ENCODE measurements at places on chromosomes 7 and 10.
A peak's percentile ranks its signal among the peaks of the same experiment; 100 is the strongest.

- H3K4me1 ChIP-seq: peaks cover 56% of the 10 kb centered on the region
- peaks cover 18% of the 10 kb centered on the region for H3K36me3 ChIP-seq
- no peaks in the 10 kb centered on the region for H3K27me3 ChIP-seq
- H3K4me3 ChIP-seq: peak overlapping the region; percentile 96
- peak; percentile 25 for DNase-seq
Measured at GRCh38 chr10:45376371-45376801, 2.4 kb downstream of the ALOX5 start.

DNA sequence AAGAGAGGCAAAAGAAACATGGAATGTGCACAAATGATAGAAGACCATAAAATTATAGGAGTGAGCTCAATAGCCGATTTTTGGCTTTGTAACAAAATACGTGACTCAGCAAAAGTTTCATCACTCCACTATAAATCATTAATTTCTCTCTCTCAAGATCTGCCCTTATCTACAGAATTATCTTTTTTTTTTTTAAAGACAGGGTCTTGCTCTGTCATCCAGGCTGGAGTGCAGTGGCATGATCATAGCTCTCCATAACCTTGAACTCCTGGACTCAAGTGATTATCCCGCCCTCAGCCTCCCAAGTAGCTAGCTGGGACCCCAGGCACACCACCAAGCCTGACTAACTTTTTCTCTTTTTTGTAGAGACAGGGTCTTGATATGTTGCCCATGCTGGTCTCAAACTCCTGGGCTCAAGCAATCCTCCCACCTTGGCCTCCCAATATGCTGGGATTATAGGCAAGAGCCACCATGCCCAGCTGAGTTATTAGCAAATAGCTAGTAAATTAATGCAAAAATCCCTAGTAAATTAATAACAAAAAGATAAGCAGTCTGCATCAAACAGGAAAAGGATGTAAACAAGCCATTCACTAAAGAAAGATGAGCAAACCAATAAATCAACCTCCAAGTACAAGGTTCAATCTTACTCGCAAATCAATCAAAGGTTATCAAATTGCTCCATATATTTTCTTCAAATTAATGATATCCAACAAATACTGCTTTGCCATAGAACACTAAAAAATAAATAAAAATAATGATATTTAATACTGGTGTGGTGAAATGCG, 450.7 kb downstream of the PARD3 start:
- H3K27ac ChIP-seq: no peak overlapping the region
- no peaks in the 10 kb centered on the region for H3K4me1 ChIP-seq
- no peaks in the 10 kb centered on the region for H3K27me3 ChIP-seq
- no peaks in the 10 kb centered on the region for H3K36me3 ChIP-seq
- no peak overlapping the region for H3K4me3 ChIP-seq
- no peak for DNase-seq

GRCh38 chr10:28426392-28427159, 106.3 kb upstream of the WAC start:
- H3K27me3 ChIP-seq: peaks cover 7% of the 10 kb centered on the region
- H3K4me1 ChIP-seq: no peaks in the 10 kb centered on the region
- no peak overlapping the region for H3K4me3 ChIP-seq
- no peak overlapping the region for H3K27ac ChIP-seq
- peaks cover 2% of the 10 kb centered on the region for H3K36me3 ChIP-seq
- no peak for DNase-seq

DNA sequence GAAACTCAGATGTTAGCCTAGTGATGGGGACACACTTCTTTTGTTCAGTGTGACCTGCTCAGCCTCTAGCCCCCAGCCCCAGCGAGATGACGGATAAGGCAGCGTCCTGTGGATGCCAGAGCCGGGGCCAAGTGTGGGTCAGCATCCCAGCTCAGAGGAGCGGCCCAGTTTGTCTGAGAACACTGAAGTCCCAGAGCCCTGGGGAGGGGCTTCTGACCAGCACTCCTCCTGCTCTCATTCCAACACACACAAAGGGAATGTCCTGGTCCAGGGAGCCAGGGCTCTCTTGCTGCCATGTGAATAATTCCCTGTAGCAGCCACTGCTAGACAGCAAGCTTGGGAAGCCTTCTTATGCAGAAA, 4.5 kb upstream of the ATP6V0E2 start:
- no peak overlapping the region for H3K27ac ChIP-seq
- DNase-seq: no peak
- H3K4me1 ChIP-seq: peaks cover 20% of the 10 kb centered on the region
- H3K27me3 ChIP-seq: no peaks in the 10 kb centered on the region

DNA sequence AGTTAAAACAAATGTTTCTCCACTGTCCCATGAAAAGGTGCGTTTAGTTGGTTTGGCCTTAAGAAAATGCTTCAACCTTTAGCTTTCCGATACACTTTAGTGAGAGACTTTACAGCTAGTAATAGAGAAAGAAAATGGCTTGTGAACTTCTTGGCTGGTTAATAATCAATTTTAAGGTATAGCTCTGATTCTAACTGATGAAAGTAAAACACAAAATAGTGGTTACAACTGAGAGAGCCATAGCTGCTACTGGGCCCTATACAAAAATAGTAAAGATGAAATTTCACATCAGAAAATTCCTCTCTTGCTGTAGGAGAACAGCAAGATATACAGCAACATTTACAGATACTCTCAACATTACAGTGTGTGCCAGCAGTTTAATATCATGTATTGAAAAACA, 371.4 kb downstream of the PHTF2 start:
- no peaks in the 10 kb centered on the region for H3K4me1 ChIP-seq
- no peak overlapping the region for H3K27ac ChIP-seq
- DNase-seq: no peak

- no peaks in the 10 kb centered on the region for H3K27me3 ChIP-seq
- no peak overlapping the region for H3K4me3 ChIP-seq
- H3K27ac ChIP-seq: no peak overlapping the region
- DNase-seq: no peak
Measured at GRCh38 chr7:46283852-46284251, 362.8 kb upstream of the IGFBP3 start.

Measured in memory B cell (primary cell).